ENCODE measurements at places on chromosomes 7 and 10. TPM values are rescaled to one million over a fixed set of nuclear protein-coding genes. Genes with fewer than 3 reads are reported as not detected.

The TAS2R3 gene
- total RNA-seq: 17.0 TPM

The CDC14C gene
- not detected for total RNA-seq

The BTBD16 gene
- total RNA-seq: not detected

The PKD2L1 gene
- total RNA-seq: not detected

The AKAP9 gene
- total RNA-seq: 174 TPM

The NEUROD6 gene
- 35.3 TPM for total RNA-seq

The TACC2 gene
- 27.0 TPM for total RNA-seq

The ARHGEF35 gene
- total RNA-seq: 1.2 TPM

The ASZ1 gene
- not detected for total RNA-seq

The HABP2 gene
- total RNA-seq: not detected
